ENCODE measurements at places on chromosomes 11 and 22.

- DNase-seq, result no peak
Observed at GRCh38 chr11:70854201-70854600, 398.2 kb downstream of the SHANK2 start.

DNA sequence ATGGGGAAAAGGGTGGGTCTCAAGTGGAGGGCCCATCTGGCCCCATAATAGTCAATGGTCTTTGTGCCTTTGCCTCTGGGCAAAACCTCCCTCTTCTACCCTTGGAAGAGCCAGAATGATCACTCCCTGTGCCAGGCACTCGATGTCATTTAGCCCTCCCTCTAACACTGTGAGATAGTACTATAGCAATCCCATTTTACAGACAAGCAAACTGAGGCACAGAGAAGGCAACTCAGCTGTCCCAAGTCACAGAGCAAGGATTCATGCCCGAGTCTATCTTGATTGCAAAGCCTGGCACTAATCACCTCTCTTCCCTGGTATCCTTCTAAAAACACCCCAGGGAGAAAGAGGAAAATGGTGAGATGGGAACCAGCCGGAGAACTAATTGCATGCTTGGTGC, 76.4 kb downstream of the TP53I11 start:
- no peak for DNase-seq

- DNase-seq, result no peak
Observed at GRCh38 chr11:94934846-94935245, 38.5 kb downstream of the CWC15 start.

GRCh38 chr11:105490333-105490732, 119.5 kb upstream of the GRIA4 start:
- DNase-seq, result no peak

GRCh38 chr11:3962406-3962840, 107.0 kb downstream of the STIM1 start:
- no peak for DNase-seq

DNA sequence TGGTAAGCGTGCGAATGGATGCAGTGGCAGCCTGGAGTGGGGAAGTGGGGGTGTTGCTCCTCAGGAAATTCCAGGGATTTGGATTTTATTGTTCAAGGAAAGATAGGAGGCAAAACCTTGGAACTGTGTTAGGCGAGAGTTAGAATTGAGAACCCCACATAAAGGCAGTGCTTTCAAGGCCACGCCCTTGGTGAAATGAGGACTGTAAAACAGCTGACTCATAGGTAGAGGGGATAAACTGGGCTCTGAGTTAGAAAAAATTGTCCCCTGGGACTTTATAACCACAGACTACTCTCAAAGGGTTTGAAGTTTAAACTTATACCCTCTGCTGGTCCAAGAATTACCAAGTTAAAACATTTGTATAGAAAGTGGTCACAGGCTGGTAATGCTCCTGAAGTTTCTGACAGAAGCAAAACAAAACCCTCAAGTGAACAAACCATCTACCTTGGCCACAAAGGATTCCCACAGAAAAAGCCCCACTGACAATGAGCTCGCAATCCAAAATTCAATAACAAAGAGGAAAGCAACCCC, 250.3 kb upstream of the TBCEL start:
- DNase-seq, result no peak

GRCh38 chr11:134124660-134125451, 56.0 kb downstream of the JAM3 start:
- DNase-seq, result no peak

GRCh38 chr11:92276773-92277172, 52.2 kb downstream of the FAT3 start:
- DNase-seq, result no peak

GRCh38 chr11:26676641-26677040, 45.2 kb downstream of the SLC5A12 start:
- DNase-seq, result no peak

- peak; percentile 59 for DNase-seq
Observed at GRCh38 chr11:118002541-118003423, 16.6 kb downstream of the IL10RA start.

DNA sequence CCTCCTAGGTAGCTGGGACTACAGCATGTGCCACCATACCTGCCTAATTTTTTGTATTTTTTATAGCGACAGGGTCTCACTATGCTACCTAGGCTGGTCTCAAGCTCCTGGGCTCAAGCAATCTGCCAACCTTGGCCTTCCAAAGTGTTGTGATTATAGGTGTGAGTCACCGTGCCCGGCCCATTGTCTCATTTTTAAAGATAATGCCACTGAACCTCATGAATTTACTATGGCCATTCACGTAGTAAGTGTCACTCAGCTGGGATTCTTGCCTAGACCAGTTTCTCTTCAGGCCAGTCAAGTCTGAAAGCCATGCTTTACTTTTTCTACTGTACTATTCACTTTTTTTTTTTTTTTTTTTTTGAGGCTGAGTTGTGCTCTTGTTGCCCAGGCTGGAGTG, 22.4 kb downstream of the DEPDC5 start:
- DNase-seq, result no peak

GRCh38 chr11:101129203-101129943, at the start of gene PGR:
Gene PGR, minus strand, starts transcription at chr11:101129813. Its CDS starts 743 bp downstream, at chr11:101129070.
- no peak for DNase-seq

- no peak for DNase-seq
Observed at GRCh38 chr11:78415338-78415737, 2.3 kb downstream of the GAB2 start.

DNA sequence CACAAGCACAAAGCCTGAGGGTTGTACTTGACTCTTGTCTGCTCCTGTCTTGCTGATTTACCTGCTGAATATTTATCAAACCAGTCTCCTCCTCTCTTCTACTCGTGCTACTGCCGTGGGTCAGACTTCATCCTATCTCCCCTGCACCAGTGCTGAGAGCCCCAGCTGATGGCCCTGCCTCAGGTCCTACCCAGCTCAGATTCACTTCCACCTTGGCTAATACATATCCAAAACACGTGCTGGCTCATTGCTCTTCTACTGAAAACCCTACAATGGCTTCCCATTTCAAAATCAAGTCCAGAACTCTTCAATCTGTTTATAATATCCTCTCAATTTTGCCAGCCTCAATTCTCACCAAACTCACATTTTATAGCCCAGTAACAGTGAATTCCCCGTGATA, 48.3 kb downstream of the RAB30 start:
- DNase-seq, result no peak

- no peak for DNase-seq
Observed at GRCh38 chr11:75200051-75200450, 40.5 kb upstream of the TPBGL start.

DNA sequence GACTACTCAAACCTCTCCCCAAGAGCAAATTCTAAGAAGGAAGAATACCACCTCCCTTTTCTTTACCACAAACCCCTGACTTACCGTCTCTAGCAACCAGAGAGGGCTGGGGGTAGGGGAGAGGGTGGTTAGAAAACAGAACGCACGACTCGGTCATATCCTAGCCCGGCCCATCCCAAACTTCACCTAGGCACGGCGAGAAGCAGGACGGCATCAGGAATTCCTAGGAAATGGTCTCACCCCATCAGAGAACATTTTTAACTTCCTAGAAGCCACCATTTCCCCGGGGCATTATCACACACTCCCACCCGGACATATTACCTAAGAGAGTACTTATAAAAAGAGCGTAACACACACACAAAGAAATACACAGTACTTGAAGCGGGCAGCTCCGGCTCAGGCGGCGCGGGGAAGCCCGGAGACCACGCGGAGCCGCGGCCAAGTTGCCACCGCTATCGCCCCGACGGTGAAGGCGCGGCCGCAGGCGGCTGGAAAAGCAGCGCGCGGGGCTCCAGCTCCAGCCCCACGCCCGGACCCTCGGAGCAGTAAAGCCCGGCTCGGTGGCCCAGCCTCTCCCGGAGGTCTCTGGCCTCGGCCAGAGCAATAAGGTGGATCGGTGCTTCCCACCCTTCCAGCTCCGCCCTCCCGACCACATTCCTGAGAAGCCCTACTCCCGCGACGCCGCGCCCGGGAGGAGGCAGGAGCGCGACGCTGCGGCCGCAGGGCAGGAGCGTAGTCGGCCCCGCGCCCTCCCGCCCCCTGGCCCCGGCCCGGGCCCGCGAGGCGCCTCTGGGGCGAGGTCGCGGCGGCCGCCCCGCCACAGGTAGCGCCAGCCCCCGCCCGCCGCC, 878 bp downstream of the RRAS2 start:
- peak; percentile 40 for DNase-seq

DNA sequence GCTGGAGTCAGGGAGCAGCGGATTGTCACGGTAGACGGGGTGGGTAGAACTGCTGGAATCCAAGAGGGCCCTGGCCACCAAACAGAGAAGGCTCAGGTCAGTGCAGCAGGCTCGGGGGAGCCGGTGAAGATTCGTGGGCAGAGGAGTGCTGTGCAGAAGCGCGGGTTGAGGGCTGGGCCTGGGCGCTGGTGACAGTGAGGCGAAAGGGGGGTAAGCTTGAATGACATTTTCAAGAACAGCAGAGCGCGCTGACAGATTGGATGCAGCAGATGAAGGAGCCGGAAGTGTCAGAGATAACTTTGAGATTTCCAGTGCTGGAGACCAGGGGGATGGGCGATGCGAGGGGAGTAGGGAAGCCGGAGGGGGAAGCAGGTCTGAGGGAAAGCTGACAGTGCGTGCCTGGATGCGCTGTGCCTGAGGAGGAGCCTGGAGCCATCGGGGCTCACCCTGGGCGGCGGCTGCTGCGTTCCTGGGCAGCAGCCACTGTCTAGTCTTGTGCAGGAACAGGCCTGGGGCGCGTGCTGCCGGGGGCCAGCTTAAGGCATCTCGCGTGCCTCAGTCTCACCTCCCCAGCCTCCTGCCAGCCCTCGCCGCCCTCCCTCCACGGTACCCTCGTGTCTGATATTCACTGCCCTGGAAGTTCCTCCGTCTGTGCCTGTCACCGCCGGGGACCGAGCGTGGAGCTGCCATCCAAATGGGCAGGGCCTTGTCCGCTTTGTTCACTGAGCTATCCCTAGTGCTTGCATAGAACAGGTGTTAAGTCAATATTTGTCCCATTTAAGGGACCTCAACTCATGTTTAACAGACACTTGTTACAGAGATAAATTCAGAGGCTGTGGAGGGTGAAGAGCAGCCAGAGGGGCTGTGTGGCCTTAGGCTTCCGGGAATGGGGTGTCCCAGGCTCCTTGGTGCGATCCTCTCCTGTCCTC, 5.2 kb downstream of the GRIK4 start:
- no peak for DNase-seq

DNA sequence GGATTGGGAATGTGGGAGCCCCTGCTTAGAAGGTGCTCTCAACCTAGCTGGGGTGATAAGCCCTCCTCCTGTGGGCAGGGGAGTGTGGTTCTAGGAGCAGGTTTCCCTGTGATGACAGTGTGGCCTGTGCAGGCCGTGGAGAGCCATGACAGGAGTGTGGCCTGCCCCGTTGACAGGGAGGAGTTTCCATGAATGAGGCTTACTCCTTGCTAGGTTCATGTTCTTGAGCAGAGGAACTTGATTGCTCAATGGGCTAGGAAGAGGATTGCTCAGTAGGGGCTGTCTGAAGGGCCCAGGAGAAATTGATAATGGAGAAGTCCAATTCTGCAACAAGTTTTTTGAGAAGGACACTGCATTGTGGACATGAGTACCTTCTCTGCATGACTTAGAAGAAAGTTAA, 92.0 kb downstream of the PPP6R3 start:
- DNase-seq, result no peak

GRCh38 chr11:69647390-69647748, 6.4 kb downstream of the CCND1 start:
- DNase-seq, result no peak

DNA sequence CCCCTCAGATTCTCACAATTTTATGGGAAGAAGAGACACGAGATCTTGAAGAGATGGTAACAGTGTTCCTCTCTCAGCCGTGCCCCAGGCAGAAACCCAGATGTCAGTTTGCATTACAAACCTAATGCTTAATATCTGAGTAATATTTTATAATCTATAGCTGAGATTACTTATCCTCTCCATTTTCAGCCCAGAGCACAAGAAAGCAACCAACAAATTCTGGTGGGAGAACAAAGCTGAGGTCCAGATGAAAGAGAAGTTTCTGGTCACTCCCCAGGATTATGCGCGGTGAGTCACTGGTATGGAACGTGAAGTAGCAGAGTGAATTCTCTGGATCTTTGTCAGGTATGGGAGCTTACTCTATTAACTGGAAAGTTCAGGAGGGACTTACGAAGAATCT, 884 bp downstream of the CENATAC start:
- DNase-seq, result no peak

DNA sequence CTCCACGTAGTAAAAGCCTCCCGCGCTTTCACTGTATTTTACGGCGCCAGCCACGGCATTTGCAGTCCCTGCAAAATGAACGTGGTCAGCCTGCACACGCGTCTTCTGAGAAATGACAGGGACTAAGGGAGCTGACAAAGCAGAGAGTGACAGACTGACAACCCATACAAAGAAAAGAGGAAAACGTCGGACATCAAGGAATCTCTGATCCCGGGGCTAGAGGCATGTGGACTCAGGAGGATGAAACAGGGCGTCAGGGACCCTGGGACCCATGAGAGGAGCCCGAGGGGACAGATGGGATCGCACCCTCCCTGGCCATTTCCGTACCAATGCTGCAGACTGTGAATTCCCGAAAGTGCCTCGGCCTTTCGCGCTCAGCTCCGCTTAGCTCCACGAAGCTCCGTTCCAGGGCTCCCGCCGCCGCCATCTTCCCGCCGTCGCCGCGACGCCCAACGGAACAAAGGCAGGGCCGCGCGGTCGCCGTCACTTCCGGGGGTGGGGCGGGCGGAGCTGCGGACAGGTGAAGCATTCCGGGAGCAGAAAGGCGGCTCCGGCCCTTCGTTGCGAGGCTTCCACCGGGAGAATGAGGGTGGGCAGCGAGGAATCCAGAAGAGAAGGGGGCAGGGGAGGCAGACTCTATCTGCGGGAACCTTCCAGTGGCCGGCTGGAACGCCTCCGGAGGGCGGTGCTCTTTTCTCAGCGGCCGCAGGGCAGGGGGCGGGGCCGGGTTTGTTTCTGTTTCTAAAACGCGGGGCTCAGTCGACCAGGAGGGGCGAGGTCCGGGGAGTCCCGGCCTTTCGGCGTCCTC, at the start of gene NUP160:
Gene NUP160 (minus strand): TSS at position 459 of the 808 bp plus-strand sequence. CDS start 32 bp downstream, at position 427.
- peak; percentile 92 for DNase-seq

All from stimulated activated CD4-positive, alpha-beta T cell treated with anti-CD3 and anti-CD28 coated beads, Interleukin-4, amount 100 ng/mL, for 1 hour (primary cell).